ENCODE measurements at places on chromosomes 6 and 20.

GRCh38 chr20:59752704-59753460 is 148.5 kb downstream of the PHACTR3 start:
- no peak for DNase-seq

GRCh38 chr20:41293269-41294037 is 24.1 kb downstream of the ZHX3 start:
- DNase-seq: no peak

DNA sequence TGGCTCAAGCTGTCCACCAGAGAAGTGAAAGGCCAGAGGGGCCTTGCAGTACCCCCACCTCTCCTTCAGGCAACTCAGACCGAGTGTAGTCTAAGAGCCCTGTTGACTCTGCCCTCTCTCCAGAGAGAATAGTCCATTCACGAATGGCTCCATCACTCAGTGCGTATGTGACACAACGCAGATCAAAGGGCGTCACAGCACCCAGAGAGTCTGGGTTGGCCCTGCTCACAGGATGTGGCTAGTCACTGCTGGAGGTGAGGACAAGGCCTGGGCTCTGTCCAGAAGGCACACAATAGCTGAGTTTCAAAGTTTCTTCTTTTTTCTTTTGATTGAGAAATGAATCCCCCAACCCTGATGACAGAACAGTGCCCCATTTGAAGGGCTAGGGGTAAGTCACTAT is 74.1 kb downstream of the TRMT11 start:
- DNase-seq: no peak

- DNase-seq: no peak
Observed at GRCh38 chr6:133705731-133706130, 183.2 kb upstream of the TCF21 start.

GRCh38 chr20:40710603-40711002 is 21.6 kb upstream of the MAFB start:
- no peak for DNase-seq

GRCh38 chr20:35718972-35719635 is 19.9 kb downstream of the ROMO1 start:
- no peak for DNase-seq

- no peak for DNase-seq
Observed at GRCh38 chr6:115456848-115457247, 603.8 kb downstream of the FRK start.

DNA sequence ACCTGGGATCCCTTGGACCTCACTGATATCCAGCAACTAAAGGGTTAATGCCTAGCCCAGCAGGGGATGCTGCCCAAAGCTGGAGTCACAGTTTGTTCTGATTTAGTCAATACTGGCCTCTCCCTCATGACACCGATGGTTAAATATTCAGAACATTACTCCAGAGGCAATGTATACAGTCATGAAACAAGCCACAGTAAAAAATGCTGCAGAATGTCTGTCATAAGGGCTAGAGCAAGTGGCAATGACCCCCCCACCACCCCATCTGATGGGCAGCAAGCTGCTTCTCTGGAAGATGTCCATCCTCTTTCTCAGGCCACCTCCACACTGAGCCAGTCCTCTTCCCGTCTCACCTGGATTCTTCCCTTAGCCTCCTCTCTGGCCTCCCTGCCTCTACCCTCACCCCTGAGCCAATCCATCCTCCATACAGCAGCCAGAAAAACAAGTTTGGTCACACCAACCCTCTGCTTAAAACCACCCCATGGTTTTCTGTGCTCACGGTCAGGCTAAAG is 99.0 kb upstream of the KCNG1 start:
- no peak for DNase-seq

GRCh38 chr6:9710574-9710973 is 704.3 kb downstream of the TFAP2A start:
- no peak for DNase-seq

DNA sequence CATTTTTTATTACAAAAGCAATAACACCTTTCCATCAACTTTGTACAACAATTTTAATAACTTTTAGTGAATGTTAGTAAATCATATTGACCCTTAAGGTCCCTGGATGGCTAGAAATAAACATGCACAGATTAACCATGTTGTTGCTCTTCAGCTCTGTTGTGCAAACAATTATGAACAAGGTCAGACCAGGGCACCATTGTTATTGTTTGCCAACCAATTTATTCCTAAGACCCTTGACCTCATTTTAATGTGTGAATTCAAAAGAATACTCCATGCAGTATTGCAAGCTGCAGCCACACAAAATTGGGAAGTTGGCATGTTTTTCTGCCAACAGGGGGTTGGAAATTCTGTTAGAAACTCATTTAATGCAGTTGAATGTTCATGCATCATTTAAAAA is 426.6 kb upstream of the MAP3K7 start:
- no peak for DNase-seq

GRCh38 chr6:158150701-158151100 is 17.4 kb downstream of the SERAC1 start:
- DNase-seq: no peak

GRCh38 chr20:44981736-44982406 is 15.6 kb downstream of the STK4 start:
- DNase-seq: no peak

- no peak for DNase-seq
Observed at GRCh38 chr20:63696306-63696627, 185 bp upstream of the TNFRSF6B start.

- DNase-seq: no peak
Observed at GRCh38 chr6:40965046-40965445, 74.0 kb downstream of the UNC5CL start.

Data from stimulated activated CD4-positive, alpha-beta T cell treated with anti-CD3 and anti-CD28 coated beads, TNF-alpha, amount 100 ng/mL, for 1 hour (primary cell).